ENCODE measurements at places on chromosomes 2 and 18. TPM values are rescaled to one million over a fixed set of nuclear protein-coding genes. Genes with fewer than 3 reads are reported as not detected.

The ARL4C gene
- total RNA-seq, result 9.6 TPM

The TRIM54 gene
- total RNA-seq, result 10.8 TPM

The HOXD12 gene
- not detected for total RNA-seq

The INO80C gene
- 7.5 TPM for total RNA-seq

The CROCC2 gene
- 0.33 TPM for total RNA-seq

The ADAM23 gene
- 10.5 TPM for total RNA-seq

The CD8B2 gene
- not detected for total RNA-seq

The FAM110C gene
- total RNA-seq, result 8.7 TPM

The CYP27C1 gene
- 0.19 TPM for total RNA-seq

The GREB1L gene
- total RNA-seq, result 1.4 TPM

The REG3G gene
- total RNA-seq, result 18.1 TPM

The GALNT13 gene
- total RNA-seq, result not detected

DNA sequence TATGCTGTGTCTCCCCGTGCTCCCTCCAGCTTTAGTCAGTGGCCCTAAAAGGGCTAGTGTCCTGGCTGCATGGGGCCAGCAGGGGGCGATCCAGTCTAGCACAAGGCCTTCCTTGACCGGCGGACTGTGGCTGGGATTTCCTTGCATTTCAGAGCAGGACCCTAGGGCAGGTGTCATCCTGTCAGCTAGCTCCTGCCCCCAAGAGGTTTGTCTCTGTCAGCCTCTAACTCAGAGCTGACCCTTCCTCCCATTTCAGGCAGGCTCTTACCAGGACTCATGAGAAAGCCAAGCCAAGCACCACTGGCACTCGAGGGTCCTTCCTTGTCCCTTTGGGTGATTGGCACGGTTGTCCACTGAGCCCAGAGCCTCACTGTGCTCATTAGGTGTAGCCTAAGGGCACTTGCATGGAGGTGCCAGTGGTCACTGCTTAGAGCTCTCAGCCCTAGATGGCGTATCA is 140.3 kb downstream of the RPIA start:
- DNase-seq, result peak; percentile 65

- no peak for DNase-seq
These were observed 1.5 kb downstream of the LBX2 start for GRCh38 chr2:74497777-74498499.

GRCh38 chr2:58644451-58644850 is 403.3 kb upstream of the FANCL start:
- no peak for DNase-seq

- DNase-seq, result no peak
These were observed 45.6 kb downstream of the INSIG2 start for GRCh38 chr2:118133916-118134315.

GRCh38 chr2:37623971-37624900 is 47.2 kb downstream of the CDC42EP3 start:
- no peak for DNase-seq

DNA sequence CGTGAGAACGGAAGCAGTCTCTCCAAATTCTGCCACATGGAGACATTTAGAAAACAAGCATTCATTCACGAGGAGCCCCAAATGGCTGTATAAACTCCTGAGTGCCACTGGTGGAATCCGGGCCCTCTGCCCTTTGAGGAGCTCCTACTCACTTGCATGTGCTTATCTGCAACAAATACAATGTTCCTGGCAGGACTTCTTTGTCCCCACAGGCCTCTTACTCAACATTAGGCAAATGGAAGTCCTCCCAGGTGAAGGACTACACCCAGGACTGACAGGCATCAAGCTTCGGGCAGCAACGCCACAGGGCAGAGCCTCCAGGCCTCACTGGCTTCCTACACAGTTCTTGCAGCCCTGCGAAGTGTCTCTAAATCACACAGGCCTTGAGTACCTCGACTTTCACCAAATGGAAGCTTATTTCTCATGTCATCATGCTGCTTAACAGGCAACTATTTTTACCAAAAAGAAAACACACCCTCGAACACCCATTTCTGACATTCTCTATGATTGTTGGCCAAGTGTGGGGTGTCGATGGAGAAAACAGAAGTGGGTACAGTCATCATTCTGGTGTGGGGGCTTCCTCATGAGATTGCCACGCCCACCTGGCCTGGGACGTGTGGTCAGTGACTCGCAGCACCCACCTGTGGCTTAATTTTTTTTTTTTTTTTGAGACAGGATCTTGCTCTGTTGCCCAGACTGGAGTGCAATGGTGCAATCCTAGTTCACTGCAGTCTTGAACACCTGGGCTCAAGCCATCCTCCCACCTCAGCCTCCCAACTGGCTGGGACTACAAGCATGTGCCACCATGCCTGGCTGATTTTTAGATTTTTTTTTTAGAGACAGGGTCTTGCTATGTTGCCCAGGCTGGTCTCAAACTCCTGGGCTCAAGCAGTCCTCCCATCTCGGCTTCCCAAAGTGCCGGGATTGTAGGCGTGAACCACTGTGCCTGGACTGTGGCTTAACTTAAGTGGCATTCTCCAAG is 186.8 kb upstream of the GLI2 start:
- no peak for DNase-seq

- DNase-seq, result no peak
These were observed 87.4 kb downstream of the INO80D start for GRCh38 chr2:205998583-205998982.

GRCh38 chr18:66966171-66966570 is 362.3 kb upstream of the CDH19 start:
- DNase-seq, result no peak

- no peak for DNase-seq
These were observed 11.5 kb downstream of the GRB14 start for GRCh38 chr2:164609790-164610189.

DNA sequence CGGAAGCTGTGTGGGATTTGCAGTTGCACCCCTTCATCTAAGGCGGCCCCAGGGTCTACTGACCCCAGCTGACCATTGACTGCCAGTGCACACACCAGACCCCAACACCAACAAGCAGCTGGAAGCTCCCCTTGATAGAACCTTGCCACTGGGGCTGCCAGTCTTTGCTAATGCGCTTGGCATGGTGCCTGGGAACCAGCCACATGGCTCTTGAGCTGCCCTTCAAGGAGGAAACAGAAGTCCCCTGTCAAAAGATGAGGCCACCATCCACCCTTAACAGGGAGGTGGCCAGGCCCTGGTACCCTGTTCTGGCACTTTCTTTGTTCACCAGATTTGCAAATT is 8.6 kb downstream of the ALPI start:
- no peak for DNase-seq

DNA sequence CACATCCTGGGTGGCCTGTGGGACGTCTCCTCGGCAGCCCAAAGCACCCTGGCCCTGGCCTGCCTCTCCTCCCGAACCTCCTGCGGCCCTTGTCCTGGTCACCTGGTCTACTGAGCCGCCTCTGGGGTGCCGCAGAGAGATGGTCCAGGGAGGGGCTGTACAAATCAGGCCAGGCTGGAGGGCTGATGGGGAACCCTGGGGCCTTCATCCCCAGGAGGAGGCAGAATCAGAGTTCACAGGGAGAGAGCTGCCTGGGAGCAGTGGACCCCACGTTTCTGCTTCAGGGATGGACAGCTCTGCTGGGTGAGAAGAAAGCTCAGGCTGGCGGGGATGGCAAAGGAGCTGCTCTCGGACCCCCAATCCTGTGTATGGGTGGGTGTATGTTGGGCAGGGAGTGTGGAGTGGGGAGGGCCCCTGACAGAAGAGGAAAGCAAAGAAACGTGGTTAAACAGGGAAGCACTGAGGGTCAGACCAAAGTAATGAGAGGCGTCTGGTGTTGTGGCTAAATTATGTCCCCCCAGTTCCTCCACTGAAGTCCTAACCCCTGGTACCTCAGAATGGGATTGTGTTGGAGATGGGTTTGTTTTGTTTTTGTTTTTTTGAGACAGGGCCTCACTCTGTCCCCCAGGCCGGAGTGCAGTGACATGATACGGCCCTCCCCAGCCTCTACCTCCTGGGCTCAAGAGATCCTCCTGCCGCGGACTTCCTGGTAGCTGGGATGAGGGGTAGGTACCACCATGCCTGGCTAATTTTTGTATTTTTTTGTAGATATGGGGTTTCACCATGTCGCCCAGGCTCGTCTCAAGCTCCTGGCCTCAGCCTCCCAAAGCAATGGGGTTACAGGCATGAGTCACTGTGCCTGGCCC is 73.4 kb upstream of the SMAD7 start:
- no peak for DNase-seq

DNA sequence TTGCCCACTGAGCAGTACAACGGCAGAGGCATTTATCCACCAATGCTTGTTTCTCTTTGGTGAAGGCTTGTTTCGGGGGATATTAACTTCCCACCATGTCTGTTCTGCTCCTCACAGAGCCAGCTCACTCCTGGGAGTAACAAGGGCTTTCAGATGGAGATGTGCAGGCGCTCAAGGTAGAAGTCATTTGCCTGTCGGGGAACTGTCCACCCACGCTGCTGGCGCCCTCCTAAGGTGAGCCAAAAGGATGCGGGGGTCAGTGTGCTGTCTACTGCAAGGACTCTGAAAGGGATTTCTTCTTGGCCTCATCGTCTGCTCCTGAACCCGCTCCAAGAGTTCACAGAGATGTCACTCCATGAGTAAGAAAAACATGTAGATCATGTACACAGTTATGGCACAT is 57.0 kb upstream of the CYRIA start:
- DNase-seq, result no peak

DNA sequence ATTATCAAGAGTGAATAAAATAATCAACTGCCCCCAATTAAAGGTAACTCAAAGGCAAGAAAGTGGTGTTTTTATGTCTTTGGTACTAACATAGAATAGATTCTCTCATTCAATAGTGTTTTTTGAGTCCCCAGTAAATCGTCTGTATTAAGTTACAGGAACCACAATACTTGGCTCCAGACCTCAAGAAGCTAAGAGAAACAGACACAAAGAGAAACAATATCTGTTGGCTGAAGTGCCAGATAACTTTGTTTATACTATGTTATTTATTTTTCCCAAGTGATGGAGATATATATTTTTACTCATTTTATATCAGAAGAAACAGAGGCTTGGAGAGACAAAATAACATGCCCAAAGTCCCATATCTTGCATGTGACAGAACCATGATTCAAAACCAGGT is 201.7 kb upstream of the HNRNPA3 start:
- DNase-seq, result no peak

DNA sequence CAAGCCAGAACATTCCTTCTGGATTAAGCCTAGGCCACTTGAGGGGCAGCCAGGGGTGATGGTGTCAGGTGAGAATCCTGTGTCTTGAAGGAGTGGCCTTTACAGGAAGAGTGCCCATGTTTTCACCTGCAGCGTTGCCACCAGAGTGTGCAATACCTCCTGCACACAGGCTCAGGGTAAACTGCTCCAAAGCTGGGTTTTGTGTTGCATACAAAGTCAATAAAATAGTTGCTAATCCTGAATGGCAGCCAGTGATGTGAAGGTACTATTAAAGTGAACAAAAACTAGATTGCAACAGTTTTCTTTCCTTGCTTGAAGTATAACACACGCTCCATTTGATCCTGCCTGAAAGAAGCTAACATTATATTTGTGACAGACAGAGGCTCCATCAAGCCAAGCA is 64.4 kb upstream of the NRP2 start:
- DNase-seq, result no peak

DNA sequence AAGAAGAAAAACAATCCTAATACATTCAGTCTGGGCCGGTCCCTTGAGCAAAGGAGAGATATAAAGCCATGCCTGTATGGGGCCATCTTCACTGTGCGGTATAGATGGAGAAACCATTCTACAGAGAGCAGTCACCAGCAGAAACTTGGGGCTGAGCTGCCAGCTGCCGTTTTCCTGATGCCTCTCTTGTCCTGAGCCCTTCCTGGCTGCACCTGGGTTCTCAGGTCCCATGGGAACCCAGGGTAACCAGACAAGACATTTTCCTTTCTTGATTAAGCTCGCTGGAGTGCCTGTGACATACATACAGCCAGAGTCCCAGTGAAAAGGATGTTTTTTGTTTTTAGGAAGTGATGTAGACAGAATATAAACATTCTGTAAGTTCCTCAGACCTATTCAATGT is 5.3 kb upstream of the METTL21A start:
- no peak for DNase-seq

DNA sequence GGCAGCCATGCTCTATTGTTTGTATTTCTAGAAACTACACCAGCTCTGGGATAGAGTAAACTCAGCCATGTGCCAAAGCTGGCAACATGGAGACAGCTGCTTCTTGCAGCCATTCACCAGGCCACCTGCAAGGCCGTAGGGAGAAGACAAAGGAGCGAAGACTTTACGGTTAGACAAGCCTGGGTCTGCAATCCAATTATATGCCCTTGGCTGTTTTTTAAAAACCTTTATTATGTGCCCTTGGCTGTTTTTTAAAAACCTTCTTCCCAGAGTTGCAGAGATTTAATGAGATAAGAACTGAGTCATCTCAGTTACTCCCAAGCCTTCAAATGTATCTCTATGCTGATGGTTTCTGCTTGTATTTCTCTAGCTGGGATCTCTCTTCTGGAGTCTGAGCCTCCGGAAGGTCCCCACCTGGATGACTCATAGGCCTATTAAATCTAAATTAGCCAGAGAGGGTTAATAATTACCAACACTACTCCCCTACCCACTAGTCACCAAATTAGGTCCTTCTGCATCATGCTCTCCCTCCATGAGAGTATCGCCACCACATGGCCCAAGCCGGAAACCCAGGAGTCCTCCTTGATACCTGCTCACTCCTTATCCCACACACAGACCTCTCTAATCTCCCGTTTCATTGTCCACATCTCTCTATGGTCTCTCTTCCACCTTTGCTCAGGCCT is 17.5 kb upstream of the DPP4 start:
- no peak for DNase-seq

GRCh38 chr18:74147779-74148542 is at the start of the genes FBXO15 and TIMM21:
Gene FBXO15 (minus strand): TSS chr18:74147834. CDS start chr18:74147785, 49 bp downstream.
Gene TIMM21 (plus strand): TSS chr18:74148523. CDS start chr18:74148809, 286 bp downstream.
- peak; percentile 98 for DNase-seq

GRCh38 chr18:67092141-67092540 is 424.4 kb downstream of the DSEL start:
- no peak for DNase-seq

- no peak for DNase-seq
These were observed 25.5 kb downstream of the SP5 start for GRCh38 chr2:170740660-170741059.

DNA sequence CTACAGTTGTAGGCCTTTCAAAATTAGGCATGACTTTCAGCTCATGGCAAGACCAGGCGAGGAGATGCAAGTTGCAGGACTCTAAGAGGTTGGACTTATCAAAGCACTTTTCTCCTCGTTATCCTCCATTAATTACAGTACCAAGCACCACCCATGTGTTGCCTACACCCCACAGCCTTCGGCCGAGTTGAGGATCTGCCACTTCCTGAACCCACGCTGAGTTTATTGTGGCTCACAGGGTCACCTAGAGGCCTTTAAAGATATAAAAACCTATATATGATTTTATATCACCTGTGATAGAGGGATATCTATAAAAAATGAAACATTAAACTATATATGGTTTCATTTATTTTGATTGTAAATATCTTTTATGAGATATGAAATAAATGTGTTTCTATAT is 2.6 kb downstream of the UGT1A10 start:
- no peak for DNase-seq

- no peak for DNase-seq
These were observed 26.1 kb upstream of the PPP1R1C start for GRCh38 chr2:181959508-181959907.

- DNase-seq, result no peak
These were observed 247.9 kb downstream of the CYRIA start for GRCh38 chr2:16417726-16418125.

Measured in adrenal gland (tissue), 19 donors.